Activated gamma-delta T cell (primary cell): ENCODE measurements at places on chromosomes 5 and 9.

DNA sequence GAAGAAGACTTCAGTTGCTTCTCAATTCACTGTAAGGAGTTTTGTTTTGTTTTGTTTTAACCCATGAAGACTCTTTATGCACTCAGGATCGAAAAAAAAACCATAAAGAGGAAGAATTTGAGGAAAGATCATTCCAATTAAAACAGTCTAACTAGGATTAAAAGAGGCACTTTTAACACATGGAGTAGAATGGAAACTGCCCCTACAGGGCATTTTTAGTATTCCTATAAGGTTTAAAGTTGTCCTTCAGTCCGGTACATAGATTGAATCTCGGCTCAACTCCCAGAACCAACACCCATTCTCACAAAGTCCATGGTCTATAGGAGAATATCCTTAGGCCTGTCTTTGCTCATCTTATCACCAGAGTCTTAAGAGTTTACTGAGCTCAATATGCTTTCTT, 469.6 kb downstream of the DTWD2 start:
- DNase-seq, result no peak

DNA sequence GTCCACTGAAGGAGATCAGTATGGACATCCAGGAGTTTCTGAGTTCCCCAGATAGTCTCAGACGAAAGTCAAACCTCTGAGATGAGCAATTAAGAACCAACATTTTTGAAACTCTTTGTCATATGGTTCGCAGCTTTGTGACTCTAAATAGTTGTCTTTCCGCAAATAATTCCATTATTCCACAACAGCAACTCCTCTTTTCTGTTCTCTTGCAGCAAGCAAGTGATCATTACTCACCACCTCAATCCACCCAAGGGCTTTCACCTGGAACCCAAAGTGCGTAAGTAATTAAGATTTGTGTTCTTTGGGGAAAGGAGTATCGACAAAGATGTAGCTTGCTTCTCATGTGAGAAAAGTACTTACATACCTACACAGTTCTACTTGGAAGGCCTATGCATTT, 15.6 kb downstream of the MTX3 start:
- DNase-seq, result no peak

DNA sequence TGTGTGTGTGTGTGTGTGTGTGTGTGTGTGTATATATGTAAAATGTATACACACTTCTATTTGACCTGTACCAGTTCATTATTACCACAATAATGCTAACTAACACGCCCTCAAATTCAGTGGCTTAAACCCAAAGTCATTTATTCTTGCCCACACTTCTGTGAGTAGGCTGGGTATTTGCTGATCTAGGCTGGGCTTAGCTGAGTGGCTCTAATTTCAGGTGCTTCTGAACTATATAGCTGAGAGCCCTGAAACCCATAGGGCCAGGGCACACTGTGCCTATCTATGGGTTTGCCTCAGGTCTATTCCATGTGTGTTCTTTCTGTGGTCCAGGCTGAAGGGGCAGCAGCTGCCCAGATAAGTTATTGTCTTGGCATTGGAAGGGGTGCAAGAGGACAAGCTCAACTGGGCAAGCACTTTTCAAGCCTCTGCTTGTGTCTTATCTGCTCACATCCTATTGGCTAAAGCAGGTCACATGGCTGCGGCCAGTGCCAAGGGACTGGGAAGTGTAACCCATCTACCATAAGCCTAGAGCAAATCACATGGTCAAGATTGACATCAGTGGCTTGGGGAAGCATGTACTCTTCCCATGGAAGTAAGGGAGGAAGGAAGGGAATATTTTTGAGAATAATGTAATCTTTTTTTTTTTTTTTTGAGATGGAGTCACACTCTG, 139.9 kb downstream of the PALM2AKAP2 start:
- DNase-seq, result no peak

- no peak for DNase-seq
These were observed 27.7 kb upstream of the GFPT2 start for GRCh38 chr5:180380856-180381255.

- DNase-seq, result peak; percentile 63
These were observed 21.6 kb downstream of the LPCAT1 start for GRCh38 chr5:1502046-1502736.

DNA sequence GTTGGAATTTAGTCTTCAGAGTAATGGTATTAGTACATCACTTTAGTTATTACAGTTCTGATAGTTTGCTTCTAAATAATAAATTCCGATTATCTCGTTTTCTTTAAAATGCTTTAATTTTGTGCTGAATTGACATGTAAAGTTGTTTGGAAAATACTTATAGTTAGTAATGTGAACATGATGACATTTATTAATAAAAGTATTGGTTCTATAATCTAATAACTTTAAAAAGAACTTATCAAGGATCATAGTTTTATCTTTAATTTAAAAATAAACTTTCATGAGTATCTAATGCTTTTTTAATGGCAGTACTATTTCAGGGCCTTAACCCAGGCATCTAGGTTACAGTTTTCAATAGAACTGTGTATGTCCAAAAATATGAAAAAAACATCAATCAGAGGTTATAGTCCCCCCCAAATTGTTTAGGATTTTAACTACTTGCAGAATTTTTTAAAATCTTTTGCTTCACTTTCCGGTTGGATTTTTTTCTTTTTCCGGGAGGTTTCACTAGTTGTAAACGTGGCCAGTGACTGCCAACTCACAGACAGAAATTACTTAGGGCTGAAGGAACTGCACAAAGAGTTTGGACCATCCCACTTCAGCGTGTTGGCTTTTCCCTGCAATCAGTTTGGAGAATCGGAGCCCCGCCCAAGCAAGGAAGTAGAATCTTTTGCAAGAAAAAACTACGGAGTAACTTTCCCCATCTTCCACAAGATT, 680 bp downstream of the GPX8 start:
- no peak for DNase-seq

- no peak for DNase-seq
These were observed 29.9 kb downstream of the TNFSF15 start for GRCh38 chr9:114775981-114776380.
